Hippocampal formation (tissue), 2 donors: ENCODE measurements at places on chromosomes 2 and 18.

GRCh38 chr2:237388036-237388435 is 25.9 kb downstream of the COL6A3 start:
- no peak for DNase-seq

GRCh38 chr2:232207174-232207573 is 171.4 kb upstream of the ALPP start:
- no peak for DNase-seq

- DNase-seq, result no peak
Observed at GRCh38 chr18:44638811-44639210, 41.9 kb upstream of the SETBP1 start.

DNA sequence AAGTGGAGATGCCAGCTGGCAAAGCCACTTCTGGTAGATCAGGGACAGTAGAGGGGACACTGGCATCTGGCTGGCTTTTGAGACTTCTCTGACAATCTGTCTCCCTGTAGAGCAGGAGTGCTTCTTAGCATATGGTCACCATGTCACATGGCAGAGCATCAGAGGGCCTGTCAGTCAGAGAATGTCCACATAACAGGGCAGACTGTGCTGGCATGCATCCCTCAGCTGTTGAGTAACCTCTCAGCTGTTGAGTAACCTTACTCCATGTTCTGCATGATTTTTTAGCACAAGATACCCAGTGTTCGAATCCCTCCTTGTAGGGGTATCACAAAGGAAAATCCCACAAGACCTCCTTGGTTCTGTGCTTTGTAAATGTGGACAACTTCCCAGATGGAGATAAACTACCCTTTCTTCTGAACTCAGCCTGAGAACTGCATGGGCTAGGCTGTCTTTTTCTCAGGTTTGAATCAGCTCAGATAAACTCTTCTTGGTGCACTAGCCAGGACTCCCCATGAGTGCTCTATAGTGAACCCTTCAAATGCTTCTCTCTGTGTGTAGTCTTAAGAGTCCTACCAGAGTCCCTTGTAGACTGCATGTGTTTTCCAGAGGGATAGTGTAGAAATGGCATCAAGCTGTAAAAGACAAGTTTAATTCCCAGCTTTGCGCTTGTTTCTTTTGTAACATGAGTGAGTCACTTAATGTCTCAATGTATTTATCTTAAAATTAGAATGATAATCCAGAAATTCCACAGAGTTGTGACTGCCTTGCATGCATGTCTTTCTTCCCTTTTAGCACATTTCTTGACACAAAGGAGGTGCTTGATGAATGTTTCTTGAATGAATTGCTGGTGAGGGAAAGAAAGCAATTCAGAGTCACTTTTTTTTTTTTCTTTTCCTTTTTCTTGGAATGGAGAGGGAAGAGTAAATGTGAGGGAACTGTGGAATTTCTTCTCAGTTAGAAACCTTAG is 442.3 kb upstream of the HNMT start:
- DNase-seq, result no peak

DNA sequence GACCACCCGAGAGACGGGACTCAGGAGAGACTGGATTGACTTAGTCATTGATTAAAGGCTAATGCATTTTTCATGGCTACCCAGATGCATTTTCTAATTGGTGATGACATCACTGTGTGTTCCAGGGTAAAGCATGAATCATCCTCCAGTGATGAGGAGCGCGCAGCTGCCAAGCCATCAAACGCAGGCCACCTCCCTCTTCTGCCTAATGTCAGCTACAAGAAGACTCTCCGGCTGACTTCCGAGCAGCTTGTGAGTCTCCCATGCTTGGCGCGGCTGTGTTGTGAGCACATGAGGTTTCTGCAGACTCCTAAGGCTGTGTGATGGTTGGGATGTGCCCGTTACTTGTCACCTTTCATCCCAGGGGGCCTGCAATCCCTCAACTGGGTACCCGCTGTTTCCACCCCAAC is 56.4 kb downstream of the LPIN1 start:
- peak; percentile 1 for DNase-seq

GRCh38 chr2:239499726-239500573 is 99.1 kb upstream of the HDAC4 start:
- DNase-seq, result no peak

- DNase-seq, result no peak
Observed at GRCh38 chr2:163690896-163691295, 44.9 kb downstream of the FIGN start.

- no peak for DNase-seq
Observed at GRCh38 chr2:113858764-113859163, 31.1 kb upstream of the ACTR3 start.

DNA sequence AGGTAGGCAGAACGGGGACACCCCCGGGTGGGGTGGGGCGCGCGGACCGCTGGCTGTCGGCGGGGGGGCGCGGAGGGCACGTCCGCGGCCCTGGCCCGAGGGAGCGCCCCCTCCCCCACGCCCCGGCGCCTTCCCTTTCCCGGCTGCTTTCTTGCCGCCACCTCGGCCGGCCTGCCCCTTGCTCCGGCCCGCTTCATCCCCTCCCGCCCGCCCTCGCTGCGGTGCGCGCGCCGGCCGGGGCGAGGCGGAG is 443 bp downstream of the VAPA start:
- no peak for DNase-seq

- no peak for DNase-seq
Observed at GRCh38 chr2:191206613-191207471, 38.4 kb upstream of the MYO1B start.

DNA sequence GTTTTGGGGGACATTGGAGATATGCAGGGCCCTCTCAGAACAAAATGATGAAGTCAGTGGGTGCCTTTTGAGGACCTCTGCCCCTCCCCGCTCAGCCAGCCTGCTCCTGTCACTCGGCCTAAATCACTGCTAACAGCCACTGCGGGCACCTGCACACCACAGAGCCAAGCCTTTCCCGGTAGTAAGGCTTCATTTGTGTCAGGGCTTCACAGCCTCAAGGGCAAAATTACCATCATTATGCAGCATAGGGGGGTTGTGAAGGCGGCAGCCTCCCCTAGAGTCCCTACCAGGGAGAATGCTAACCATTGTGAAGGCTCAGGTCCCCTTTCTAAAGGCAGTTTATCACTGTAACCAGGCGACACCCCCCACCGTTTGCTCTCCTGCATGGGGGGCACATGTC is 519.8 kb upstream of the MYT1L start:
- DNase-seq, result no peak

DNA sequence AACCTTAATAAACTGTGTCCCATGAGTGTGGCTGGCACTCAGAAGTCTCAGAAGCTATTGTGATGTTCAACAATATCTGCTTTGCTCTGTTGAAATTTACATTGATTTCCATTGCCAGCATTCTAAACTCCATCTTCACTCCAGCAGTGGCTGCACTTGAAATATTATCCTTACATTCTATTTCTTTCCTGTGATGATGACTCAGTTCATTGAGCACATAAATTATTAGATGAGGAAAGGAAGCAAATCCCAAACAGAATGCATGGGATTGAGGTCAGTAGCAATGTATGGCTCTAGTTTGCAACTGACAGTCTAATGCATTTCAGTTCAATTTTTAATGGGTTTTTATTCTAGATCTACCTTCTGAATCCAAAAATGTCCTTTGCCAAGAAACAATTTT is 92.4 kb upstream of the TTN start:
- DNase-seq, result no peak

DNA sequence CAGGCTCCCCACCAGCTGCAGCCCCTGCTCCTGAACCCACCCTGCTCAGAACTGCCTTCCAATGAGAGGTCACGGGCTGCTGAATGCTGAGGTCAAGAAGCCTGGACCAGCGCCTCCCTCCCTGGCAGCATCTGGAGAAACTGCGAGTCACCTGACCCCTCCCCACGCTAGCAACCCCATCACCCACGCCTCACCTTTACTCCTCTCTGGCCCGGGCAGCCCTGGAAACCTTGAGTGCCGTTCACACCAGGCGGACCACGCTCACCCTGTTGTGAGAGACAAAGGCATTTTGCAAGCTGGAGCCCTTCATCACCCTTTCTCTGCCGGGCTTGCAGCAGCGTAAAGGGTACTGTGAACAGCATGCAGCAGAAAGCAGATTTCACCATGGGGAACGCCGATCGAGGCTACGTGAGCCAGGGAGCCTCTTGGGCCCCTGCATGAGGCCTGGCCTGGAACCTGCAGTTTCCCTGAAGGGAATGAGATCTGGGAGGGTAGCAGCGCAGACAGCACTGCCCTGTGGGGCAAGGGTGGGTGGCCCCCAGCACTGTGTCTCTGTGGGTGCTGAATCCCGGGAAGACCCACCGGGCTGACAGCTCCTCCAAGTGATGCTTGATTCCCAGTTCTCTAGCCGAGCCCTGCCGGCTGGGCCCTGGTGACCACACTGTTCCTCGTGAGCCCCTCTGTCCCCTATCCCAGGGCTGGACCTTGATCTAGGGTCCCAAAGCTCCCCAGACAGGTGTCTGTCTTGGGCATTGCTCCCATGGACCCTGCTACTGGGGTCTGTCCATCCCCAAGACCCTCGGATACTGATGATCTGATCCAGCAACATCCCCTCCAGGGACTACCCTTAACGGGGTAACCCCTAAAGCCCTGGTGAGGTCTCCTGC is 53.8 kb downstream of the COL6A3 start:
- DNase-seq, result no peak

- DNase-seq, result no peak
Observed at GRCh38 chr2:152718909-152719645, 657 bp downstream of the ARL6IP6 start.

- no peak for DNase-seq
Observed at GRCh38 chr2:231462729-231463465, 1.4 kb downstream of the NCL start.

DNA sequence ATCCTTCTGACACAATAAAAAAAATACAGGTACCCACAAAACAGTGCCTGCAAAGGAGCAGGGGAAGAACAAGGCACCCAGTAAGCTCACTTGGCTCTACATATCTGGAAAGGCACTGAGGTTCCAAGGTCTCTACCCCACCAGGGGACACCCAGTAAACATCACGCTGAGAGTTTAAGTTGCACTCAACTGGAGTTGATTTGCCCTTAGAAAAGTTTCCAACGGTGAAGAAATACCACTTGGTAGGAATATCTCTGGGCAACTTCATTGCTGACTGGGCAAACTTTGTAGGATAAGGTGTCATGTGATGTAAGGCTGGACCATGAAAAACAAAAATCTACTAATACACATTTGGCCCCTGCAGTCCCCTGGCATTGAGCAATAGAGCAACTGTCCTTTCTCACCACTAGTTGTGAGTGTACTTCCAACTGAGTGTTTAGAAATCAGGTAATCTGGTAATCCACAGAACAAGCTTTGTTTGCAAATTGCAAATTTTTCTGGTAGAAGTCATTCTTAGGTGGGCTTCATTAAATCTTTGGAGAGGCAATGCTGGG is 14.2 kb downstream of the ST8SIA3 start:
- DNase-seq, result no peak

DNA sequence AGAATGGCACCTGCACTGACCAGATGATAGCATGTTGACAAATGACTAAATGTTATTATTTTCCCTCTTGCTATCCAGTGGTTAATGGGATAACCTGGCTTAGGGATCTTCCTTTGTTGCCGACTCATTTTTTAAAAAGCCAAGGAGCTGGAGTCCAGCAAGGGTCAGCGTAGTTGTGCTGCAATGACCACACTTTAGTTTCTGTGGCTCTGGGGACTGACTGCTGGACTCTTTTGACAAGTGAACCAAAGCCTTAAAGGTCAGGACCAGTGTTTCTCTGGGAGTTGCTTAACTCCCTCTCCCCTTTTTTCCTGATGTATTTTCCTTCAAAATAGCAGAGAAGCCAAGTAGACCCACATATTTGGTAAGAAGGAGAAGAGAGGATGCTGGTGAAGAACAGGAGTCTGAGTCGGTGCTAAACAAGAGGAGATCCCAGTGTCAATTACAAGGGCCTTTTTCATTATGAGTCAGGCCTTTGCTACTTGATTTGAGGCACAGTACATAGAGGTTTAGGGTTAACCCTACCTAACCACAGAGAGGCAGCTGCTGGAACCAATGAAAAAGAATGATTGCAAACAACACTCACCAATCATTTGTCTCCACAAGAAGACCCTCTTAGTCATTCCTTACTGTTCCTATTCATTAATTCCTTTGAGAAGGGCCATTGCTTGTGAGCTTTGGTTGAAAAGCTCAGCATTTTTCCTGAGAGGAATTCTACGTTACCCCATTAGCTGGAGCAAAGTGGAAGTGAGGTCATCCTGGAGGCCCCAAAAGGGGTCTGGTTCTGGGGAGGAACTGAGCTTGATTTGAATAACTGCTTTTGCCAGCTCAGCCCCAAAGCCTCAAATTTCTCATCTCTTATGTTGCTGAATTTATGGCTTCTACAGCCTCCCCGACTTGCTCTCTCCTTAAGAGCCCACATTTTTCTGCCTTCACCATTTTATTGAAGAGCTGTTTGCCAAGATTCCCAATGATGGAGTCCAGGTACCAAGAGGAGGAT is 137.6 kb upstream of the HNMT start:
- no peak for DNase-seq

GRCh38 chr2:106868275-106868674 is 17.7 kb downstream of the ST6GAL2 start:
- no peak for DNase-seq

DNA sequence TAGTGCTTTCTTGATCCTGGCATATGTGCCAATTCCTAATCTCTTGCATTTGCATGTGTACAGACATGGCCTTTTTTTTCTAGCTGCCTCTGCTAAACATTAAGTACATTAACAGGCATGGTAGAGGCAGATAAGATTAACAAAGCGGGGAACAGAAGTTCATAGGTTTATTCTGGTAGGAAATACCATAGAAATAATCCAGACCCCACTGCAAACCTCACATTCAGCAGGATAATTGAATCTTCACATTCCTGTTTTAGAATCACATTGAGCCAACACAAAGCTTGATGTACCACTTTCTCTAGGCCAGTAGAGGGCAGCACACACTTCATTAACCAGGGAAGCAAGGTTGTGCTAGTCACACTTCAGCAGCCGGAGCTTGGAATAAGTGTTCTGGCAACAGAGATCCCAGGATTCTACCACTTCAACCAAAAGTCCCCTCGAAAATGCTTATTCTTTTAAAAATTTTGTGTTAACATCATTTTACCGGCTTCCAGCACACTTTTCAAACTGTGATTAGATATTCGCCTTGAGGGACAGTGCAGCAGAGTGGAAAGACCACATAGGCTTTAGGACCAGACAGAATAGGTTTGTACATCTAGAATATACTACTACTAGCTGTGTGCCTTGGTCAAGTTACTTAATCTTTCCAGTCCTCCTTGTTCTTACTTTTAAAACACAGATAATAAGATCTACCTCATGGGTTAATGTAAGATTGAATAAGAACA is 420.2 kb upstream of the CHST9 start:
- peak; percentile 84 for DNase-seq

GRCh38 chr2:182592691-182593393 is 123.2 kb upstream of the DNAJC10 start:
- DNase-seq, result no peak

GRCh38 chr18:52200406-52200805 is 139.6 kb upstream of the DCC start:
- DNase-seq, result no peak

DNA sequence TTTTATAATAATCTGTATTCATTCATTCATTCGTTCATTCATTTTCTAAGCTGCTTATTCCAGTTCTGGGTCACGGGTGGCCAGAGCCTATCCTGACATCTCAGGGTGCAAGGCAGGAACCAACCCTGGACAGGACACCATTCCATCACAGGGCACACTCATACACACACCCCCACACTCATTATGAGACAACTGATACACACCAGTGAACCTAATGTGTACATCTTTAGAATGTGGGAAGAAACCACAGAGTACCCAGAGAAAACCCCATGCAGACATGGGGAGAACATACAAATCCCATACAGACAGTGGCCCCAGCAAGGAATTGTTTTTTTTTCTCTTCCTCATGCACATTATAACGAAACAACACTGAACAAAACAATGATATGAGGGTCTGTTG is 54.7 kb downstream of the RTN4 start:
- DNase-seq, result no peak
